ENCODE measurements at places on chromosomes 2 and 18.

GRCh38 chr2:207286106-207286505 lies 120.4 kb upstream of the KLF7 start:
- no peak for DNase-seq

- no peak for DNase-seq
These were observed 100.1 kb downstream of the TSN start for GRCh38 chr2:121855510-121855909.

- peak; percentile 19 for DNase-seq
These were observed 555.2 kb downstream of the CMPK2 start for GRCh38 chr2:6310256-6311215.

DNA sequence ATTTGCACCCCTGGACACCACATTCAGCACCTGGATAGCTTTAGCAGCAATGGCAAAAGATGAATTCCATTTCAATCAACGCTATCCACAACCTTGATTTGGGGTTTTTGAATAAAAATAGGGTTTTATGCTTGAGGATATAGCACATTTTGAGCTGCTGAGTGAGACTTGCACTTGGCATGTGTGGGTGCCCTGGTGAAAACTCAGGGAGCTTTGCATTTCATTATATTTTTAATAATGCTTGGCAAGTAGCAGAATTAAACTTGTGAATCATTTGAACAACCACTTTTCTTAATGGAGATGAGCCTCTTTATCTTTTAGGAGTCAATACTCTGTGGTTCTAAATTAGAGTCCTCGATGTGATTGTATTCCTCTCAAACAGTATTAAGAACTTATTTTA lies 252.4 kb downstream of the PLCL1 start:
- no peak for DNase-seq

DNA sequence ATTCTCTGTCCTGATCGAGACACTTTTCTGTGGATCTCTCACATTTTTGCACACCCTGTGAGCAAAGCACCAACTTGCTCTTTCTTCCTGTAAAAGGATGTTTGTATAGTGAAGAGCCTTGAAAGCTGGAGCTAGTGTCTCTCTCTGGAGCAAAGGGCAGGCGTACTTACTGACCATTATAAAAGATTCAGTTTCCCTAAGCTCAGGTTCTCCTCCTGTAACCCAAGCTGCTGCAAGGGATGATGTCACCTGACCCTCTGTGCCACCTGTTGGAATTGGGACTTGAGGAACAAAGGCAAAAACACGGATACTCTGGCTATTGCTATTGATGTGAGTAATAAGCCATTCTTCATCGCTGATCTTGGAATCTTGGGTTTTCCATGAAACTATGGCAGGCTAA lies 52.6 kb upstream of the NEMP2 start:
- DNase-seq: peak; percentile 29

- no peak for DNase-seq
These were observed 553.3 kb downstream of the ARHGAP15 start for GRCh38 chr2:143682436-143683055.

DNA sequence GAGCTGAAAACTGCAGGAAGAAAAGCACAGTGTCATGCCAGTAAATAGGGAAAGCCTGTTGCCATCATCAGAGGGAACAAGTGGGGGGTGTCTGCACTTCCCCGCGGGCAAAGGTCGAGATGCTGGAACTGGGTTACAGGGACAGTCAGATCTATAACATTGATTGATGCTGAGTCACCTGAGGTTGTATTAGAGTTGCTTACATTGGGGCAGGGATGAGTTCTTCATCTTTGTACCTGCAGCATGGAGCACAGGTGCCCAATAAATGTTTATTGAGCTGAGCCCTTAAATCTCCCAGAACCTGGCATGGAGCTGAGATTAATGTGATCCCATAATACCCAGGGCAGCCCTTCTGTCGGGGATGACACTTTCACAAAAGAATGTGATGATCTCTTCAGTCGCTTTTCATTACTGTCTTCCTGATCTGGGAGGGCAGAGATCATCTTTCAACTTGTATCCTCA lies 5.9 kb upstream of the RNF152 start:
- DNase-seq: peak; percentile 3

DNA sequence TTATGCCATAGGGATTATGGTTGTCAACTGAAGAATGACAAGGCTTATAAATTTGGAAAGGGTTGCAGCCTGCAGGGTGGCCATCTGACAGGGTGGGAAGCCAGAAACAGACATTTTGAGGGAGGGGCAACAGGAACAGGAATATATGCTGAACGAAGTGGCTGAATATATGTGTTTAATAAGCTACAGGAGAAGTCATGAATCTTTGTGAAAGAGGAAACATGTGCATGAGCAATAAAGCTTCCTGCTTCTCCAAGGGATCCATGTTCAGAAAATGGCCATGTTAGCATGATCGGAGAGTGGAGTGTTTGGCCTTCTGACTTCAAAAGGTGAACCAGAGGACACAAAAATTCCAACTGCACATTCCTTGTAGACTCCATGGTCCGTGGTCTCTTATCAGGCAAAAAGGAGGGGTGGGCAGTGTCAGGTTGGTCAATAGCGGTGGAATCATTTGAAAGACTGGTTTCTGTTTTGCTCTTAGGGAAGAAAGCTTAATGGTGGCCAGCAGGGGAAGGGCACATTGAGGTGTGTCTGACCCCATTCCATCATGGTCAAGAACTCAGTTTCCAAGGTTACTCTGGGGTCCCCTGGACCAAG lies 144.1 kb downstream of the SOCS6 start:
- DNase-seq: no peak

DNA sequence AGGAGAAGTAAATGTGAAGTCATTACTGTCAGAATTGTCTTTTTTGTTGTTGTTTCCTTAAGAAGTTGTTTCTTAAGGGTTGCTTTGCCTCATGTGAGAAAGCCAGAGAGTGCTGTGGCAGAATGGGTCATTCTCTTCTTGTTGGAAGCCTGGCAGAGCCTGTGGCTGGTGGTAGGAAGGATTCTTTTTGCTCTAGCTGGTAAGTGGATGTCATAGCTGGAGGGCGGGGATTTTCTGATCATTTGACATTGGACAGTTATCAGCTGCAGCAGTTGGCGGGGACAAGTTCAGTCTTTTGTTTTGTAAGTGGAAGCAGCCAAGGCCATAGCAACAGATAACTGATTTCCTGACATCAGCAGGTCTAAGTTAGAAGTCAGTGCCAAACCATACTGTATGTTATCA lies 5.5 kb upstream of the RMDN2 start:
- DNase-seq: no peak

DNA sequence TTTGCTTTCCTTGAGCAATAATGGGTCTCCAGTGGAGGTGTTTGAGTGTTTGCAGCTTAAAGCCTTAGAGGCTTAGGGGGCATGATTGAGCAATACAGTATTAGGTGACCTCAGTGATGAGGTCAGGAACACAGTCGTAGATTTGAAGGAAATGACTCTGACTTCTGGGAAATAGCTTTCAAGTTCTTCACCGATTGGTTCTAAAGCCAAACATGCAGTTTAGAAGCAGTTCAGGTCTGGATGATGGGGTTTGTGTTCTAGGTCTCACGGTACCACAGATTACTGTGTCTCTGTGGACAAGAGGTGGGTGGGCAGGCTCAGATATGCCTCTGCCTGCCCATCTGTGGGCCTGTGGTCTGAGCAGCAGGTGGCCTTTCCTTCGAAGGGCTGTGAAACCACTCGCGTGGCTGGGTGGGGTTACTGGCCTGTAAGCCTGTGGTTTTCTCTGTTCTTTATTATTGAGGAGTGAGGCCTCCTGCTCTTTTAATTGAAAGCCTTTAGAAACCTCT lies 7.8 kb downstream of the MTHFD2 start:
- DNase-seq: no peak

DNA sequence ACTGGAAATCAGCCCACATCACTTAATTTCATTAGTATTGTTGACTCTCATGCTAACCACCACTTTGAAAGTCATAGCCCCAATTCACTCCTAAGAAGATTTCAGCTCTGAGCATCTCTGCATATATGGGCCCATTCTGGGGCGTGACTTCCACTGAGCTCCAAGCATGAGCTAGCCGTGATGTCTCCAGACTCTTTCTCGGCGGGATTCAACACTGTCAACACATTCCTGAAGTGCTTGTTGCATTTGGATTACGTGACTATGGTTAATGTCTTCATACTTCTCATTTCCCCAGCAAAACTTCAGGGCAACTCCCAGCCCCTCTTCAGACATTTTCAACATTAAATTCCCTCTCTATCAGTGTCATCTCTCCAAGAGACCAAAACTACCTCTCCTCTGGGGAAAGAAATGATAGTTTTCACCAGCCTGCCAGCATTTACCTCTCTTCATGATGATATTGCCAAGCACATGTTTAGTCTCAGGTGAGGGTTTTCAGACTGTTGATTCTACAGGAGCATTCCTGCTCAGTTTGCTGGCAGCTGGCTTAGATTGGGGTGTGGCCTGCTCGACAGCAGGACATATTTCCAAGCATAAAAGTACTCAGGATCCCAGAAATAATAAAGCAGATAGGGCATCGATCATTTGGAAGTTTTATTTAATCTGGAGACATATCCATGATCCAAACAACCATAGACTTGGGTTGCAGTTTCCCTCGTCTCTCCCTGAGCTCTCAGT lies 81.7 kb downstream of the FEZ2 start:
- DNase-seq: no peak

- no peak for DNase-seq
These were observed 82.2 kb upstream of the KCTD1 start for GRCh38 chr18:26630596-26630995.

All from DMS153 (cell line).